Type B pancreatic cell (in vitro differentiated cells): ENCODE measurements at places on chromosomes 16 and 17. TPM values are rescaled to one million over a fixed set of nuclear protein-coding genes. Genes with fewer than 3 reads are reported as not detected.
A peak's percentile ranks its signal among the peaks of the same experiment; 100 is the strongest.

The HBM gene
- total RNA-seq: not detected in 2 replicates

DNA sequence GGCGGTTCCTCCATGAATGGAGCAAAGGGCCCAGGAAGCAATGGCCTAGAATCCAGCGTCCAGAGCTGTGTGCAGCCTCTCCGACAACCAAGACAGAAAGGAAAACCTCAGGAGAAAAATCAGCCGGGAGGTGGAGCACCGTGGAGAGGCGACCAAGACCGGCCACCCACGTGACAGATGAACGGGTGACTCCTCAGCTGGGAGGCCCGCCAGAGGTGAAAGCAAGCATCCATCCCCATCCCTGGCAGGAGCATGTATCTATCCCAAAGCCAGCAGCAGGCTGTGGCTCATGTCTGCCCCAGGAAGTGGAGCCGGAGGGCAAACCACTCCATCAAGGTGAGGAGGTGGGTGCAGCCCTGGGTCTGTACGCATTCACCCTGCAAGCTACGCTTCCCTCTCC, 52.1 kb downstream of the FOXL1 start:
- peaks cover 3% of the 10 kb centered on the region for H3K27me3 ChIP-seq
- H3K4me3 ChIP-seq: no peak overlapping the region
- no peak for DNase-seq

- H3K36me3 ChIP-seq: no peaks in the 10 kb centered on the region
- no peak overlapping the region for H3K27ac ChIP-seq
- DNase-seq: no peak
- no peak overlapping the region for H3K4me3 ChIP-seq
Observed at GRCh38 chr17:54882371-54882770, 18.3 kb upstream of the TOM1L1 start.

- H3K4me1 ChIP-seq: peaks cover 36% of the 10 kb centered on the region
- no peak for DNase-seq
- no peaks in the 10 kb centered on the region for H3K27me3 ChIP-seq
- H3K4me3 ChIP-seq: peak overlapping the region; percentile 99
Observed at GRCh38 chr17:29393436-29393835, 3.3 kb downstream of the TAOK1 start.

DNA sequence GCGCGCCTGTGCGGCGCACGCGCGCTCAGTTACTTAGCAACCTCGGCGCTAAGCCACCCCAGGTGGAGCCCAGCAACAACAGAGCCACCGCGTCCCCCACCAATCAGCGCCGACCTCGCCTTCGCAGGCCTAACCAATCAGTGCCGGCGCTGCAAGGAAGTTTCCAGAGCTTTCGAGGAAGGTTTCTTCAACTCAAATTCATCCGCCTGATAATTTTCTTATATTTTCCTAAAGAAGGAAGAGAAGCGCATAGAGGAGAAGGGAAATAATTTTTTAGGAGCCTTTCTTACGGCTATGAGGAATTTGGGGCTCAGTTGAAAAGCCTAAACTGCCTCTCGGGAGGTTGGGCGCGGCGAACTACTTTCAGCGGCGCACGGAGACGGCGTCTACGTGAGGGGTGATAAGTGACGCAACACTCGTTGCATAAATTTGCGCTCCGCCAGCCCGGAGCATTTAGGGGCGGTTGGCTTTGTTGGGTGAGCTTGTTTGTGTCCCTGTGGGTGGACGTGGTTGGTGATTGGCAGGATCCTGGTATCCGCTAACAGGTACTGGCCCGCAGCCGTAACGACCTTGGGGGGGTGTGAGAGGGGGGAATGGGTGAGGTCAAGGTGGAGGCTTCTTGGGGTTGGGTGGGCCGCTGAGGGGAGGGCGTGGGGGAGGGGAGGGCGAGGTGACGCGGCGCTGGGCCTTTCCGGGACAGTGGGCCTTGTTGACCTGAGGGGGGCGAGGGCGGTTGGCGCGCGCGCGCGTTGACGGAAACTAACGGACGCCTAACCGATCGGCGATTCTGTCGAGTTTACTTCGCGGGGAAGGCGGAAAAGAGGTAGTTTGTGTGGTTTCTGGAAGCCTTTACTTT, at the start of gene UBB:
UBB (plus strand) TSS at position 452 of the 856 bp plus-strand sequence. CDS start 817 bp downstream, outside the sequence.
- peak within 1 kb of the TSS; percentile 100 for H3K27ac ChIP-seq
- peak within 1 kb of the TSS; percentile 89 for H3K4me3 ChIP-seq
- peaks cover 30% of the 10 kb centered on the region for H3K4me1 ChIP-seq
- H3K27me3 ChIP-seq: peaks cover 4% of the 10 kb centered on the region
- DNase-seq: peak; percentile 96
- H3K36me3 ChIP-seq: peaks cover 39% of the 10 kb centered on the region

DNA sequence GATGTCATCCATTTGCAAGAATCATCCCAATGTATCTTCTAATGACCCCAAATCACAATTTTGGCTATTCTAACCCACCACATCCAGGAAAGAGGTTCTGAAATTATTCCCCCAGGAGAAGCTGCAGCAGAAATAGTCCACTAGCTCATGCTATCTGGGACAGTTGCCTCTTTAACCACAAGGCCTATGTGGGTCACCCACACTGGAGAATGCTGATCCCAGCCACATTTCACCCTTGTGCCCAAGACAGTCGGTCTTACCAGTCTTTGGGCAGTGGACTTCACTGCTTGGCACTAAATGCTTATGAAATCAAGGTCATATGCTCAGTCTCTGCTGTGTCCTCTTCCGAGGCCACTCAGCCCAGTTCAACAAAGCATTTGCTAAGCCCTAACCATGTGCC, 27.0 kb downstream of the ABCC12 start:
- no peak overlapping the region for H3K4me3 ChIP-seq
- no peak overlapping the region for H3K27ac ChIP-seq
- DNase-seq: no peak
- no peaks in the 10 kb centered on the region for H3K36me3 ChIP-seq
- peaks cover 23% of the 10 kb centered on the region for H3K4me1 ChIP-seq

- H3K4me1 ChIP-seq: no peaks in the 10 kb centered on the region
- H3K27me3 ChIP-seq: peaks cover 48% of the 10 kb centered on the region
- DNase-seq: no peak
- no peaks in the 10 kb centered on the region for H3K36me3 ChIP-seq
- no peak overlapping the region for H3K4me3 ChIP-seq
Observed at GRCh38 chr17:34799751-34800150, 161.5 kb downstream of the CCT6B start.

DNA sequence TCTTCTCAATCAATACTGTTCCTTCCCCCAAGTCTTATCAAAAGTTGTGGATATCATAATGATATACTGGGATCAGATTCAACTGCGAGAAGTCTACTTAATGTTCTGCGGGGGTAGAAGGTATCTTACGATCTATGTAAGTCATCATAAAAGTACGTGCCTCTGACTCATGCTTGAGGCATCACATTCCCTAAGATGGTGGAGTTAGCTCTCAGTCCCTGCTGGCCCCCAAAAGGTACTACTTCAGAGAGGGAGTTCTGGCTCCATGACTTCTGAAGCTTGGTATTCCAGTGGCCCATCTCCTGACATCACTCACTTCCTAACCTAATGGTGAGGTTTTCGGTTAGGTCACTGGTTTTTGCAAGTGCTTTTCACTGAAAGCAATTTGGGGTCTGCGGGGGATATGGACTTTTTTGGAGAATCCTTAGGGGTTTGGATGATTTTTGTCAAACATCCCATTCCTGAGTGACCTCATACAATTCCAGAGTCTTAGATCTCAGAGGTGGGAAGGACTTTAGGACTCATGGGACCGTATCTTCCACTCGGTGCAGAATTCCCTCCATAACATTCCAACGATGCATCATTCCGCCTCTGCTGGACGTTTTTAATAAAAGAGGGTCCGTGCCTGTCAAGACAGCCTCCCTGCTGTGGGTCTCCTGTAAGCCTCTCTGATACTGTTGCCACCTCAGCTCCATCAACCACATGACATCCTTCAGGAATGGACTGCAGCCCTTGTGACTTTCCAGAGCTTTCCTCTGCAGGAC, 74.3 kb downstream of the DYNLRB2 start:
- no peak for DNase-seq
- no peaks in the 10 kb centered on the region for H3K27me3 ChIP-seq
- H3K4me3 ChIP-seq: no peak overlapping the region
- H3K36me3 ChIP-seq: no peaks in the 10 kb centered on the region
- H3K27ac ChIP-seq: no peak overlapping the region

DNA sequence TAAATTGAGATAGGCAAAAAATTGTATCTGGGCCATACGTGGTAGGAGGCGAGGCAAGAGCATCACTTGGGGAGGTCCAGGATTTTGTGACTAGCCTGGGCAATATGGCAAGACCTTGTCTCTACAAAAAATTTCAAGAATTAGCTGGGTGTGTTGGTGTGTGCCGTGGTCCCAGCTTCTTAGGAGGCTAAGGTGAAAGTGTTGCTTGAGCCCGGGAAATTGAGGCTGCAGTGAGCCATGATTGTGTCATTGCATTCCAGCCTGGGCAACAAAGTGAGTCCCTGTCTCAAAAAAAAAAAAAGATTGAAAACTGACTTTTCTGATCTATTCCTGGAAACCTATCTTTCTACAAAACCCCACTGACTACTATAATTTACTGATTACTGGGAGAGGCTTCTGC, 26.7 kb downstream of the CDK12 start:
- peak overlapping the region; percentile 28 for H3K27ac ChIP-seq
- H3K4me3 ChIP-seq: no peak overlapping the region
- H3K4me1 ChIP-seq: no peaks in the 10 kb centered on the region
- H3K27me3 ChIP-seq: no peaks in the 10 kb centered on the region
- H3K36me3 ChIP-seq: peaks cover 11% of the 10 kb centered on the region

- H3K27me3 ChIP-seq: peaks cover 6% of the 10 kb centered on the region
- peaks cover 1% of the 10 kb centered on the region for H3K4me1 ChIP-seq
- no peak overlapping the region for H3K4me3 ChIP-seq
- H3K27ac ChIP-seq: no peak overlapping the region
Observed at GRCh38 chr17:27413792-27414191, 42.5 kb upstream of the KSR1 start.

GRCh38 chr17:76506408-76507345, 5.5 kb upstream of the RHBDF2 start:
- no peaks in the 10 kb centered on the region for H3K36me3 ChIP-seq
- peaks cover 19% of the 10 kb centered on the region for H3K27me3 ChIP-seq
- peak; percentile 92 for DNase-seq
- H3K4me3 ChIP-seq: no peak overlapping the region
- H3K27ac ChIP-seq: no peak overlapping the region

DNA sequence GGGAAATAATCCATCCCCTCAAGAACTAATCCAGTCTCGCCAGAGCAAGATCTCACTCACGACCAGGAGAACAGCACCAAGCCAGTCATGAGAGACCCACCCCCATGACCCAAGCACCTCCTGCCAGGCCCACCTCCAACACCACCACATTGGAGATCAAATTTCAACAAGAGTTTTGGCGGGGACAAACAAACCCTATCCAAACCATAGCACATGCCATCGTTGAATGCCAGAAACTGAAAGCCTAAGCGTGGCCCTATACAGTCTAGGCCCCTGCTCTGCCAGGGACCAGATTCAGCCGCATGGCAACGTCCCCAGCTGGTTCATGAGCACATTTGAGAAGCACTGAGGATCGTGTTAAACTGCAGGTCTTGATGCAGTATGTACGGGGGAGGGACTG, 57.3 kb downstream of the AXIN2 start:
- no peak overlapping the region for H3K4me3 ChIP-seq
- no peak for DNase-seq
- H3K27me3 ChIP-seq: no peaks in the 10 kb centered on the region
- H3K4me1 ChIP-seq: peaks cover 7% of the 10 kb centered on the region
- no peak overlapping the region for H3K27ac ChIP-seq
